ENCODE measurements at places on chromosomes 6 and 20.

- no peak for DNase-seq
Observed at GRCh38 chr6:152078001-152078400, 270.5 kb downstream of the ESR1 start.

- DNase-seq, result no peak
Observed at GRCh38 chr6:115675443-115675842, 385.2 kb downstream of the FRK start.

DNA sequence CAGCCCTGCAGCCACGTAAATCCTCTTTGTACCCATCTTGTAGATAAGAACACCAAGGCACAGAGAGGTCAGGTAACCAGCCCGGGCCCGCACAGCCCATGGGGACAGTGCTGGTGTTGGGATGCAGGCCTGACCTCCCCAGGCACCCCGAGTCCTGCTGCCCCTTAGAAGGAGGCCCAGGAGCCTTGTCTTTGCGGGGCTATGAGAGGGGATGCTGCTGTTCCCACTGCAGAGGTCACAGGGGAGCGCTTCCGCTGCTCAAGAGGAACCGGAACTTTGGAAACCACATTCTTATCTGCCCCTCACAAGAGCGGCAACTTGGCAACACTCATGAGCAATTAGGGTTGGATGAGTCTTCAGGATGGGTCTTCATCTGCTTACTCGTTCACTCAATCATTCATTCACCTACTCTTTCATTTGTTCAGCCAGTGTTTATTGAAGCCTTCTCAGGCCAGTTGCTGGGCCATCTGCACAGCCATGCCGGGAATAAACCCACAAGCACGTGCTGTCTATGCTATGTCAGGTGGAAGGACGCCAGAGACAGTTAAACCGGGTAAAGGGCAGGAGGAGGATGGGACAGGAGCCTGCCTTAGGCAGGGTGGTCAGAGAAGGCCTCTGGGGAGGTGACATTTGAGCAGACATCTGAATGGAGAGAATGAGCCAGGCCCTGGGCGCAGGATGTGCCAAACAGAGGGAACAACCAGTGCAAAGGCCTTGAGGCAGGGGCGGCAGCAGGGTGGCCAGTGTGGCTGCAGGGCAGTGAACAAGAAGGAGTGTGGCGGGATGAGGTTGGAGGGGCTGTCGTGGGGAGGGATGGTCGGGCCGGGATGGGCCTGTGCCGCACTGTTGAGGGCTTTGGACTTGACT is 60.8 kb downstream of the RBM38 start:
- no peak for DNase-seq

DNA sequence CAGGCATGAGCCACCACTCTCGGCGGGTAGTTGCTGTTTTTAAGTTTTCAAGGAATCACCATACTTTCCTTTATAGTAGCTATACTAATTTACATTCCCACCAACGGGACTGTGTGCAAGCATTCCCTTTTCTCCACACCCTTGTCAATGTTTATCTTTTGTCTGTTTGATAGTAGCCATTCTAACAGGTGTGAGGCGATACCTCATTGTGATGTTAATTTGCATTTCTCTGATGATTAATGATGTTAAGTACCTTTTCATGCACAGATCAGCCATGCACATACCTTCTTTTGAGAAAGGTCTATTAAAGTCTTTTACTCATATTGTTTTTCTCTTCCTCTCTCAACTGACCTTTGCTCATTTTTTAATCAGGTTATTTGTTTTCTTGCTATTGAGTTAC is 43.0 kb upstream of the CCND3 start:
- DNase-seq, result no peak

DNA sequence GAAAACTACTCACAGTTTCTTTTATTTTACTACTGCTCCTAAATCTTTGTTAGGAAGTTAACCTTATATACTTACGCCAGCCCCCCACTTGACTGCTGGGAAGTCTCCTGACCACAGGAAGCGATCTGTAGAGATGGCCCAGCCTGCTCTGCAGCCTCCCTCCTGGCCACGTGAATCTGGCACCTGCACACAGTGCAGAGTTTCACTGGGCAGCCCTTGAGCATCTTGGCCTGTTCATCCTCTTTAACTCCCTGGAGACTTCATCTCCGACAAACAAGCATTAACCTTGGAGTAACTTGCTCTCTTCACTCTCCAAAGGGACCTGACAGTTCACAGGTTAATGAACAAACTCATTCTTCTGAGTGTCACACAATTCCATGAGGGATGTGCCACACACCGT is 294.1 kb downstream of the BTBD9 start:
- no peak for DNase-seq

DNA sequence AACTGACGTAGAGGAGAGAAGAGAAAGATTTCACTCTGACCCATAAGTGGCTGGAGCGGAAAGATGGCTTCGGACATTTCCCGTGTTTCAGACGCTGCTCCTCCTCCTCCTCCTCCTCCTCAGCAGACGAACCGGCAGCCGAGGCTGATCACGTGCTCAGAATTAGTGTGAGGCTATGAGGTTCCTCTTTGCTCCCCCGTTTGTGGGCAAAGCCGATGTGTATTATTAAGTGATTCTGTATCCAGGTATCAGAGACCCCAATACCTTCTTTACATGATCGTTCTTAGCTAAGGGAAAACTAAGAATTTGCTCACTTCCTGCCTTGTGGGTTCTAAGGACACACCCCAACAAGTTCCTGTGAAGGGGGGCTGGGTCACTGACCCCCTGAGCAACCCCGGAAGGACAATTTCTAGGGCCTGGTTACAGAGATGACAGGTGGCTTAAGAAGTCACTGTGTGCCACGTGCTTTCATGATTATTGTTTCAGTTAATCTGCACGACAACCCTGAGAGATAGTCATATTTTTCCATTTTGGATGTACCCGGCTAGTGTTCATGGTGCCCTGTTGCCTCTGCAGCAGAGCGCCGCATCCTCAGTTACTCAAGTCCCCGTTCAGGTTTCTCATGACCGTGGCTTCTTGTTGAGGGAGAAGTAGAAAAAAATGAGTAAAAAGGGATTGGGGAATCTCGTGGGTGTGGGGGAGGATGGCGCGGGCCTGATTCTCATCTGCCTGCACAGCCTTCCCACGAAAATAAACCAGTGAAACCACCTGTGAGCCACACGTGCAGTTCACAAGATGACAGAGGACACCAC is 671.8 kb downstream of the QKI start:
- DNase-seq, result no peak

GRCh38 chr6:53899512-53899911 is 104.7 kb downstream of the LRRC1 start:
- DNase-seq, result no peak

GRCh38 chr6:24620637-24621036 is 25.4 kb downstream of the KIAA0319 start:
- DNase-seq, result no peak

DNA sequence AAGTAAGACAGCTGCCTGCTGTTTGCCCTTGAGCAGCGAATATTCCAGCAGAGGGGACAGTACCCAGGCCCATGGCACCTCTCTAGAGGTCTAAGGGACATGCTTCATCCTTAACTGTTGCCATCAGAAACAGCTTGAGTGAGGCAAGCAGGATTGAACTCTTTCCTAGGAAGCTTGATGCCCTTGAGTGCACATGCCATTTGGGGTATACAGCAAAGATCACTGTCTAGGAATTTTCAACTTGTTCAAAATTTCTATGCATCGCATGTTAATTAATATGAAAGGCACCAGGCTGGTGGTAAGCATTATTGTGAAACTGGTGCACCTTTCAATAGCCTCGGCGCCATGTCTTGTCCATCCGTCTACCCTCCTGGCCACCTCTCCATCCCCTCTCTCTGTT is 54.1 kb downstream of the EDN1 start:
- no peak for DNase-seq

GRCh38 chr20:61205769-61206168 is 46.3 kb upstream of the CDH4 start:
- DNase-seq, result no peak

DNA sequence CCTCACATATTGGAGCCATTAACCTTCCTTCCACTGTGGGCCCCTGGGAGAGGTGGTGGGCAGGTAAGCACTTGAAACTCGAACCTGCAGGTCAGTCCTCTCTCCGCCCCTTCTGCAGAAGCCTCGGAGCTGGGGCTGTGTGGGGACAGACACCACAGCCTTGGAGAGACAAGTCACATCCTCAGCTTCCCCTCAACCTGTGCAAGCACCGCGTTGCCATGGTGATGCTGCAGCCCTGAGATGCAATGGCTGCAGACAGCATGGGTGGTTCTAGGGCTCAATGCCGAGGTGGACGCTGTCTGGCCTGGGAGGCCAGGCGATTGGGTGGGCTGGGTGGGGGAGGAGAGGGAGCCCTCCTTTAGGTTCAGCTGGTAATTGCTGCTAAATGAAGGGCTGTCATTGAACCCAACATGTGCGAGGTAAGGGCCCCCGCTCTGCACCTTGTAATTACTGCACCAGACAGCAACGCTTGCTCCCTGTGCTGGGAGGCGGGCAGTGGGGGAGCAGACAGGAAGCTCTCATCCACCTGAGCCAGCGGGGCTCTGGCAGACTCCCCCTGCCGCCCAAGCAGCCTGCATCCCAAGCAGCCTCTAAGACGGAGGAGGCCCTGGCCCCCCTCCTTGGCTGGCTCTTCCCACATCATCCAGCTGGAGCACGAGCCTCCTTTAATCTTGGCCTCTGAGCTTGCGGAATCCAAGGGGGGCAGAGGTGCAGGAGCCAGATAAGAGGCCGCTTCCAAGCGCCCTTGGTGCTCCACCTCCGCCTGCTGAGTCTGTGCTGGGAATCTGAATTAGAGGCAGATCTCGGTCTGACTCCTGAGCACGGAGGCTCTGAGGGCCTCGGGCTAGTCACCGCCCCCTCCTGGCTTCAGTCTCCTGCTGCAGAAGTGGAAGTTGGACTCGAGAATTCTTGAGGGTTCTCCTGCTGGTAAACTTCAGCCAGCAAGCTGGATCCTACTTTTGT is 39.8 kb upstream of the CDH22 start:
- no peak for DNase-seq

GRCh38 chr6:11494786-11495564 is 42.6 kb upstream of the TMEM170B start:
- DNase-seq, result no peak

GRCh38 chr6:38241200-38241871 is 398.4 kb downstream of the BTBD9 start:
- no peak for DNase-seq

GRCh38 chr6:33172688-33173534 is 19.4 kb downstream of the COL11A2 start:
- no peak for DNase-seq

GRCh38 chr20:19823971-19824370 is 65.9 kb downstream of the RIN2 start:
- DNase-seq, result no peak

GRCh38 chr20:48682529-48683363 is 145.1 kb downstream of the PREX1 start:
- DNase-seq, result no peak

GRCh38 chr6:46098678-46099077 is 31.1 kb upstream of the ENPP4 start:
- DNase-seq, result no peak

GRCh38 chr6:98036344-98036923 is 753.4 kb upstream of the MMS22L start:
- DNase-seq, result no peak

GRCh38 chr20:33811776-33812151 is 616 bp downstream of the CHMP4B start:
- no peak for DNase-seq

- DNase-seq, result no peak
Observed at GRCh38 chr6:32840604-32841246, 2.2 kb upstream of the TAP2 start.

- no peak for DNase-seq
Observed at GRCh38 chr20:34951252-34951651, 4.4 kb downstream of the GSS start.

DNA sequence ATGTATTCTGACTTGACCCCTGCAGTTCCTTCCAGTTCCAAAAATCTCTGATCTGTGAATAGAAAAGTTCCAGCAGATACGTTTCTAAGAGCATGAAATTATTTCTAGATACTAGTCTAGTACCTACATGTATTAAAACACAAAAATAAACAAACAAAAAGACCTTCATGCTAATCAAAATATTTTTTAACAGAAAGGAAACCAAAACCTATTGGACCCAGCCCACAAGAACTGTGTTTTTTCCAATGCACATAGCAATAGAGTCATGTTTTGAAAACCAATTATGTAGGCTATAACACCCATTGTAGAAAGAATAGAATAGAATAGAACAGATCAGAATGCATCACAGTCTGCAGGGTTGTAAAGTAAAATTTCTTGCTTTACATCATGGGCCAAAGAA is 158.6 kb upstream of the TNFAIP3 start:
- DNase-seq, result no peak

DNA sequence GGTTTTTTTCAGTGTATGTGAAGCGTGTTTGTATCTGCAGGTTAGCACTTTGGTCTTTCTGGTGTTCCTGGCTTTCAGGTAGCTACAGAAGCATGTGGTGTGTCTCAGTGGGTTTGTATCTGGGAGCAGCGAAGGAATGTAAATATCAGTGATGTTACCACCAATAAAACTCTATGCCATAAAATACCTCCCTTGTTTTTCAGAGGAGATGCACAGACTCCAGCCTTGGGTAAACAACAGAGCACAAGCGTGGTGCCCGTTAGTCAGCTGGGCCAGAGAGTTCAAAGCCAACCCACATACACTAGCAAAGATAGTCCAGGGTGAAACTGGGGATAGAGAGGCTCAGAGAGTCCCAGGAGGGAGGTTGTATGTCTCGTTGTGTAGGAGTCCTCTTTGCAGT is 393.8 kb downstream of the SMOC2 start:
- DNase-seq, result no peak

- no peak for DNase-seq
Observed at GRCh38 chr6:84581494-84582259, 182.7 kb downstream of the TBX18 start.

DNA sequence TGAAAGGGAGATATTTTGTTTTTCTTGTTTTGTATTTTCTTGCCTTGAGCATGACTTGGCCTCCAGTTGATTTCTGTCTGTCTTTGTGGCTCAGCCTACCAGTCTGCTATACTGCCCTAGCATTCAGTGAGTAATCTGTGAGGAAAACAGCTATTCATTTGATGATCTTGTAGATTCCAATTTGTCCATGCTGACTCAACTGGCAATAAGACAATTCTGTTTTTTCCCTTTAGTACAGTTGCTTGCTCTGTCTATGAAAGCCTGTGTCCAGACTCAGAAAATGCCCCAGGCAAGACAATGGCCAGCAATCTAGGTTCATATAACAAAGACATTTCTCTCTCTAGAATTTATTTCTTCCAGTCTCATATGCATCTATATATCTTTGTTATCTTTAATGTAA is 10.9 kb upstream of the SOX4 start:
- DNase-seq, result no peak

DNA sequence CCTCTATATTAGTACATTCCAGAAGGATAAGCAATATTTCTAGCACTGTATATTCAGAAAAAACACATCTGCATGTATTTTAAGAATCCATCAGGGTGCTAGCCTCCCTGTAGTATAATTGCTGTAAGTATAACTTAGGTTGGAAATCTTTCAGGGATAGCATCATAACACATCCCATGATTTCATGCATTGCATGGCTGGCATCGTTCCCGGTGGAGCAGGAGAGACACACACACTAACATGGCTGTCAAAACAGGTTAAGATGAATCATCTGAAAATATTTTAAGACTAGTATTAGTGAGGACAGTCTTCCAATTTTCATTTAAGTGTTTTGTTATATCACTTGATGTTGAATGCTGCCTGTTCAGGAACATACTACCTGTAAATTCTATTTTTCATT is 32.1 kb upstream of the CENPW start:
- DNase-seq, result no peak

GRCh38 chr6:143406673-143407072 is 43.8 kb downstream of the ADAT2 start:
- no peak for DNase-seq

GRCh38 chr6:48404927-48405326 is 293.9 kb upstream of the PTCHD4 start:
- no peak for DNase-seq

Measured in esophagus squamous epithelium (tissue), 5 donors.